ENCODE measurements at places on chromosomes 16 and 17.

- DNase-seq, result peak; percentile 9
Measured at GRCh38 chr17:50661795-50662391, 27.2 kb downstream of the ABCC3 start.

DNA sequence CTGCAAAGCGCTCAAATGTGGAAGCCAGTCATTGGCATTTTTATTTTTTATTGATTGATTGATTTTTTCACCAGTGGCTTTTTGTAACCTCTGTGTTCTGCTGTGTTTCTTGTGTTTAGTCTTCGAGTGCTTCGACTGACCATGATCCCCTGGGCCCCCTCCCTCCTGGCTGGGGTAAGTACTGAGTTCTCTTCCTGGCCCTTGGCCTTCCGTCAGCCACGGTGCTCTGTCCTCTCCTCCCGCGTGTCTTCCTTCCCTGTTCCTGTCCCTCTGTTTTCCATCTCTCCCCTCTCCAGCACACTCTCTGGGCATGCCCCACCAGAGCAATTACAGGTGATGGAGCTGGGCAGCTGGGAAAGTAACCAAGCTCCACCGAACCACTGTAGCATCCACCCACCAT lies 25.8 kb upstream of the CLEC18A start:
- no peak for DNase-seq

DNA sequence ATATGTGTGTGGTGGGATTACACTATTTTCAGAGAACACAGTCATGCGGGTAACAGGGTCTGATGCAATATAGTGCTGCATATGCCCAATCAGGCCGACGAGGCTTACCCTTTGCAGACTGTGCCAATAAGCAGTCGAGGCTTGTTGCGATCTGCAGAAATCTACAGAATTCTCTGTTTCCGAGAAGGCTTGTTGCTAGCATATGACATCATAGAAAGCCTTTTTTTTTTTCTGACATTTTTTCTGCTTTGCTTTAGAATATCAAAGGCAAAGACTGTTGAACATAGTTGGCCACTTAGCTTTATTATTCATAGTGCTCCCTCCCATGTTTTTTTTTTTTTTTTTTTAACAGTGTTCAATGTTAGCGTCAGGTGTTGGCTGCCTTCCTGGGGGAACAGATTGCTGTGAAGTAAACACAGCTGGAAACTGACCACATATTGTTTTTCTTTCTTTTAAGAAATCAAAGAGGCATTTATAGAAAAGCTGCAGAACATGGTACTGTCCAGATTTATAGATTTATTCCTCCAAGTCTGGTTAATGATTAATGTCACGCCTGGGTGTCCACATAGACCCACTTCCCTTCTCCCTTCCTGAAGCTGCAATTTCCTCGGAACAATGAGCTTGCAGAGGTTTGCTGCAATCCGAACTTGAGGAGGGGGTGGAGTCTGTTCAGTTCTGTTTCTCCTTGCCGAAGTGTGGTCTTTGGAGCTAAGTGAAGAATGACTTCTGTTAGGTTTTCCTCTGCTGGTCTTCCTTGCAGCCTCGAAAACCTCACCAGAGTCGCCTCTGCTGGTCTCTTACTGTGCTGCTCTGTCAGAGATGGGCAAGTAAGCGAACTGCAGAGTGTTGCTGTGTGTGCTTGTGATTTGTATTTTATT lies 87.3 kb downstream of the MAP2K6 start:
- DNase-seq, result no peak

DNA sequence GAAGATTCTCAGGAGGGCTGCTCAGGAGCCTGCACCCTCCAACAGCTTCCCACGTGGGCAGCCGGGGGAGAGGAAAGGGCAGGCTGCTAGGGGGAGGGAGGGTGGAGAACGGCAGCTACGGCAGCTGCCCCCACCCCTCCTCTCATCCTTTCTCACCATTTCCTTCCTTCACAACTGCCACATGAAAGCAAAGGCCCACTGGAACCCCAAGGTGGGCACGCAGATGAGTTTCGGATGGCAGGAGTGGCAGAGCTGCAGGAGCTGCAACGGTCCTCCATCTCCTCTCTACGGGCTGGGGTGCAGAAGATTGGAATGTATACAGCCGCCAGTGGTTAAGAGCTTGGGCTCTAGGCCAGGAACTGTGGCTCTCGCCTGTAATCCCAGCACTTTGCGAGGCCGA lies 77.7 kb downstream of the GAS7 start:
- DNase-seq, result no peak

DNA sequence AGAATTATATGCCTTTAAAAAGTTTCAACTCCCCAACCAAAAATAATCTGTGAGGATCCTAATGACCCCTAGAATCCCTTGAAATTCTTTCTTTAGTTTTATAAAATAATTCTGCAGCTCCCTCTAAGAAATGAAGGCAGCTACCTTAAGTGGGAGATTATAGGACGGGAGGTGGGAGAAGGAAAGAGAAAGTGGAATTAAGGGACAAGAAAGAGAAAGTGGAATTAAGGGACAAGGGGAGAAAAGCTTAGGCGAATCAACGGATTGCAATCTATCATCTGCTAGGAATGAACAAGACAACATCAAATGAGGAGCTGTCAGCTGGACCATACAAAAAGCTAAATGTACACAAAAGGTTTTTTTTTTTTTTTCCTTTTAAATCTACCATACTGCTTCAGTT lies 262.0 kb downstream of the ZFHX3 start:
- no peak for DNase-seq

- no peak for DNase-seq
Measured at GRCh38 chr17:72318131-72318530, 197.3 kb downstream of the SOX9 start.

DNA sequence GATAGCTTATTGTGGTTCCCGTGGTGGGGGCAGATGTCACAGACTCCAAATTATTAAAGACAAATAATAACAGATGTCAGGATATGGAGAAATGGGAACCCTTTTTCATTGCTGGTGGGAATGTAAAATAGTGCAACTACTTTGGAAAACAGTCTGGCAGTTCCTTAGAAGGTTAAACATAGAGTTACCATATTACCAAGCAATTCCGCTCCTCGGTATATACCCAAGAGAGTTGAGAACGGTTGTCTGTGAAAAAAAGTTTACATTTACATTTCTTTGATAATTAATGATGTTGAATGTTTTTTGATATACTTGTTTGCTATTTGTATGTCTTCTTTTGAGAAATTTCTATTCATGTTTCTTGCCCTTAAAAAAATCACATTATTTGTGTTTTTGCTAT lies 41.2 kb downstream of the OR1D5 start:
- DNase-seq, result no peak

DNA sequence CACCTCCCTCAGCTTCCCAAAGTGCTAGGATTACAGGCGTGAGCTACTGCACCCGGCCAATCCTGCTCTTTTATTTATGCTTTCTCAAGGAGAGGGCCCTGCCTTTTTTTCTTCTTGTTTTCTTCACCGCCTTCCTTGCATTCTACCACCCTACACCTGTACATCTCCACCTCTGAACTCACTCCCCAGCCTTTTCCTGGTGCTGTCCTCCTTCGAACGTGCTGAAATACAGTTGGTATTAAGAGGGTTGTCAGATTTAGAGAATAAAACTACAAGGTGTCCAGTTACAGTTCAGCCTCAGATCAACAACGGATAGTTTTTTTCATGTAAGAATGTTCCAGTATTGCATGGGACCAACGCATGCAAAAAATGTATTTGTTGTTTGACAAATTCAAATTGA lies 1.7 kb downstream of the PIRT start:
- no peak for DNase-seq

GRCh38 chr17:65665966-65666365 lies 104.5 kb upstream of the AXIN2 start:
- no peak for DNase-seq

GRCh38 chr16:53509906-53510703 lies 7.1 kb upstream of the AKTIP start:
- DNase-seq, result no peak

- no peak for DNase-seq
Measured at GRCh38 chr17:50020841-50021599, 26.0 kb upstream of the DLX3 start.

Measured in stimulated activated CD4-positive, alpha-beta T cell treated with anti-CD3 and anti-CD28 coated beads, Interleukin-15, amount 100 ng/mL, for 48 hours (primary cell).